ENCODE measurements at places on chromosomes 2 and 18. TPM values are rescaled to one million over a fixed set of nuclear protein-coding genes. Genes with fewer than 3 reads are reported as not detected.

DNA sequence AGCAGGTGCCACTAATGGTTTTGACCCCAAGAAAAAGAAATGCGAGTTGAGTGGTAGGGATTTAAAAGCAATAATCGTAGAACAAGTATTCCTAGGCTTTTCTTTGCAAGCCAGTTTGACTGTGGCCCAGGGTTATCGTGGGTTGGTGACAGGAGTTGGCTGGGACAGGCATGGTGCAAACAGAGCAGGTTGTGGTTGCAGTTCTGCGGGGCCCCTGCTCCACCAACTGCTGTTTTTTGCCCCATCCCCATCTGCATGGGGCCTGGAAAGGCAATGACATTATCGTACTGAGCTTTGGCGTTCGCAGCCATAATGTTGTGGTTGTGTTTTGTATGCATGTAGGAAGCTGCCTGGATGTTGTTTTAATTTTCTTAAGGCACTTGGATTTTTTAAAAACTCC is 274.0 kb downstream of the TSN start:
- DNase-seq, result no peak

DNA sequence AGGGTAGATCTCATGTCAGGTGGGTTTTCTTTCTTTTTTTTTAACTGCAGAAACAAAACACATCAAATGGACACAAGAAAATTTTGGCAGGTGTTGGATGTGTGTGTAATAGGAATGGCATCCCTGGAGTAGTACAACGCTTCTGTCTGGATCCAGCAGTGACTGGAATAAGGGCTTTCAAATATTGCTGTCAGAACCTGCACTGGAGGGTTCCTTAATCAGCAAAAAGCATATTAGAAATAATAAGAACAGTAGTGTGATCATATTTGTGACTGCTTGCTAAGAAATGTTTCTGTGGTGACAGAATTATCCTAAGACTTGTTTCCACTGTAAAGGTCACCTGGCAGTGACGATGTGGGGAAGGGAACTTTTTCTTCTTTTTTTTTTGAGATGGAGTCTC is 30.8 kb downstream of the CREG2 start:
- DNase-seq, result no peak

GRCh38 chr2:108305901-108306300 is 17.2 kb downstream of the SULT1C2 start:
- no peak for DNase-seq

DNA sequence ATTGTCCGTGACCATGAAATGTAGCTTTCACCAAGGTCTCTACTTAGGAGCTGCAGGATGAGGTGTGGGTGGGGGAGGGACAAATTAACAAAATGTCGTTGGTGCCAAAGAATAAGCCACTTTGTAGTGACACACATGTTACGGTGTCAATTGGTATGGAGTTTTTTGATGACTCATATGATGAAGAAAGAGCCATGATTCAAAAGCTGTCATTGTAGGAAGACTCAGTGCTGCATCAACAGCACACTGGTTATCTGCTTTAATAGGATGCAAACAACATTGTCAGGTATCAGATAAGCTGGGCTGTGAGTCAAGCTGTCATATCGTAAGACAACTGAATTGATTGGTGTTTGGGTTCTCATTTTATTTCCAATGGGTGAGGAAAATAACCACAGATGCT is 36.6 kb upstream of the BOD1L2 start:
- DNase-seq, result no peak

DNA sequence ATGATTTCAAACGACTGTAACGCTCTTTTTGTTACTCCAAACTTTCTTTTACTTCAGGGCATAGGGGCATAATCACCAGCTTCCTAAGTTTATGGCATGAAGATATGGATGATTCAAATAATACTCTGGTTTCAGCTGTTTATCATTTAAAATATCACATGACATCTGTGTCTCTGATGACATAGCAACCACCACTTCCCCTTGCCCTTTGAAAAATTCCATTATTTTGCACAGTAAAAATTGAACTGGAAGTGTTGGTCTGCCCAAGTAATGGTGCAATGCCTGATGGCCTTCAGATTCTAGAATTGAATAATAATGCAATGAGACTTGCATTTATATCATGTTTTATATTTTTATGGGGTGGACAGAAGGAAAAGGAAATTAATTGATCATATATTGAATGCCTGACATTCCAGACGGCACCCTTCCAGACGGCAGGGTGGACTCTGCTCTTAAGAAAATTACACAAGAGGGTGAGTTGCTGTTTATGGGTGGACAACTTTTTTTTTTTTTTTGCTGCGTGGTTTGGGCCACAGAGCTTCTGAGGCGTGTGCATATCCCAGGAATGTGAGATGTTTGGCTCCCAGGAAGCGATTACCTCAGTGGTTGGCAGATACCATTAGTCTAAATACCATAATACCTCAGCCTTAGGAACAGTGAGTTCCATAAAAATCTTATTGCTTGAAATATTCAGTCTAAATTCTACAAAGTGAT is 101.7 kb upstream of the ZNF521 start:
- no peak for DNase-seq

- no peak for DNase-seq
Measured at GRCh38 chr2:43209204-43209717, 17.1 kb downstream of the ZFP36L2 start.

GRCh38 chr2:55111570-55112228 is 61.4 kb upstream of the RTN4 start:
- DNase-seq, result no peak

DNA sequence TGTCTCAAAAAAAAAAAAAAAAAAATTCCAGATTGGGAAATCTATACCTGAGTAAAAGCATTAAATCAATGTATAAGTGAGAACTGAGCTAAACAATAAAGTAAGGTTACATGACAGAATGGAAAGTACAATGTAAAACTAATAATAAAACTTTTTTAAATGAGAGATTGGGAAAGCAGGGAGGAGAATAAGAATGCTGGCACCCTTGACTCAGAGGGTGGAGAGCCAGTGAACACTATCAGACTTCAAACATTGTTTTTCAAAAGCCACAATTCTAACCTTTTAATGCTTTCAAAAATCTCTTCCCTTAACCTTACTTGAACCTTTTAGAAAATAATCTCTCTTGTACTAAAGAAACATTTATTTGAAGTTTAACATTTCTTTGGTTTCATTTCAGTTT is 63.5 kb downstream of the TBC1D8 start:
- DNase-seq, result no peak

GRCh38 chr2:17506736-17507616 is 11.3 kb downstream of the RAD51AP2 start:
- no peak for DNase-seq

PLEKHA3 gene
- total RNA-seq, result 8.4 TPM

TDRD15 gene
- not detected for total RNA-seq

HOXD13 gene
- total RNA-seq, result not detected

B4GALT6 gene
- 10.2 TPM for total RNA-seq

SETBP1 gene
- 1.5 TPM for total RNA-seq

BMP10 gene
- total RNA-seq, result not detected

FBXO11 gene
- 43.2 TPM for total RNA-seq

MAP3K19 gene
- total RNA-seq, result not detected
